ENCODE measurements at places on chromosomes 5 and 9.

GRCh38 chr9:87167161-87167560 lies 219.9 kb upstream of the GAS1 start:
- DNase-seq: no peak

- no peak for DNase-seq
Measured at GRCh38 chr9:121574774-121575519, 75.3 kb upstream of the GGTA1 start.

- DNase-seq: no peak
Measured at GRCh38 chr5:150057052-150057451, 29.3 kb downstream of the CSF1R start.

GRCh38 chr5:129687941-129688340 lies 60.0 kb upstream of the MINAR2 start:
- DNase-seq: no peak

DNA sequence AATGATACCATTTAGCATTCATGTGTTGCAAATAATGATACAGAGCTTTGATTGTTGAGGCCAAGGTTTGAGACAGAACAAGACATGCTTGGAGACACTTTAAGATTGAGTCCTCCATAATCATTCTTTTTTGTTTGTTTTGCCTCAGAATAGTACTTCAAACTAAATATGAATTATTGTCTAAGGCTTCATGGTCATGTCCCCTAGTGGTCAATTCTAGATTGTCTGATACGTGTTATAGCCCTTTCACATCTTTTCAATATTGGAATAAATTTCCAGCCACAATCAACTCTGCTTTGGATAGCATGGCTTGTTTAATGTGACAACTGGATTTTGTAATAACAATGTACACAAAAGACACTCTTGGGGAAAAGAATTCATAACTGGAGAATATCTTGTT lies 64.2 kb downstream of the PRLR start:
- no peak for DNase-seq

GRCh38 chr5:73444499-73445438 lies 3.8 kb downstream of the FOXD1 start:
- no peak for DNase-seq

- no peak for DNase-seq
Measured at GRCh38 chr5:165894916-165895315, 2389.5 kb downstream of the MAT2B start.

GRCh38 chr9:12657998-12658397 lies 35.2 kb upstream of the TYRP1 start:
- no peak for DNase-seq

DNA sequence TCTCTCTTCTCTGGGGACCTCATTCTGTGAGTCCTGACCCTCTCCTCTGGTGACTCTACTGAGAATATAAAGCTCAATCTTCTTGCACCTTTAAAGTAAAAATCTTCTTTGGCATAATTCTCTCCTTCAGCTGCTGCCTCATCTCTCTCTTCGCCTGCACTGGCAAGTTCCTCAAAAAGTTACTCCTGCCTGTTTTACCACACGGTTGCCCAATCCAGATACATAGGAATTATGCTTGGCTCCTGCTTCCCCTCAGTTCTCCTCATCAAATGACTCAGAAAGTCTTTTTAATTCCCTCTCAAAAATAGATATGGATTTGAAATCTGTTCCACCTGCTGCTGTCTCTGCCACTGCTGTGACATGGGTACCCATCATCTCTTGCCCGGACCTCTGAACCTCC lies 14.4 kb upstream of the HRCT1 start:
- no peak for DNase-seq

- DNase-seq: no peak
Measured at GRCh38 chr5:14156650-14157492, 13.7 kb downstream of the TRIO start.

GRCh38 chr5:148653836-148654781 lies at the start of gene HTR4:
Gene HTR4, minus strand, starts transcription at chr5:148654527. Its CDS starts 17,513 bp downstream, at chr5:148637014.
- DNase-seq: no peak

- no peak for DNase-seq
Measured at GRCh38 chr9:4828761-4829160, 36.0 kb downstream of the RCL1 start.

DNA sequence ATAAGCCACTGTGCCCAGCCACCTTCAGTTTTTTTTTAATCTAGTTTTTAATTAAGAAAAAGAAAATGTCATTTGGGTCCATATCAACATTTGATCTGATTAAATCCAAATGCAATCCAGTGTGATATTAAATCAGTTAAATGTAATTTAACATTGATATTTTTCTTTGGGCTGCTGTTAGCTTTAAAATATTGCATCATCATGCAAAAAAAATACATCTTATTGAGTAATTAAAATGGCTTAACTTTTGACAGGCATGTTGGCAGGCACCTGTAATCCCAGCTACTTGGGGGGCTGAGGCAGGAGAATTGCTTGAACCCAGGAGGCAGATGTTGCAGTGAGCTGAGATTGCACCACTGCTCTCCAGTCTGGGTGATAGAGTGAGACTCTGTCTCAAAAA lies 22.7 kb upstream of the LRRC70 start:
- DNase-seq: no peak

- no peak for DNase-seq
Measured at GRCh38 chr5:139150367-139150999, 47.7 kb downstream of the SIL1 start.

- DNase-seq: no peak
Measured at GRCh38 chr5:163822548-163822947, 317.1 kb downstream of the MAT2B start.

GRCh38 chr9:126228781-126229444 lies 97.7 kb upstream of the MVB12B start:
- DNase-seq: peak; percentile 85

- DNase-seq: no peak
Measured at GRCh38 chr5:31574772-31575171, 42.7 kb downstream of the C5orf22 start.
